ENCODE measurements at places on chromosomes 7 and 10.

DNA sequence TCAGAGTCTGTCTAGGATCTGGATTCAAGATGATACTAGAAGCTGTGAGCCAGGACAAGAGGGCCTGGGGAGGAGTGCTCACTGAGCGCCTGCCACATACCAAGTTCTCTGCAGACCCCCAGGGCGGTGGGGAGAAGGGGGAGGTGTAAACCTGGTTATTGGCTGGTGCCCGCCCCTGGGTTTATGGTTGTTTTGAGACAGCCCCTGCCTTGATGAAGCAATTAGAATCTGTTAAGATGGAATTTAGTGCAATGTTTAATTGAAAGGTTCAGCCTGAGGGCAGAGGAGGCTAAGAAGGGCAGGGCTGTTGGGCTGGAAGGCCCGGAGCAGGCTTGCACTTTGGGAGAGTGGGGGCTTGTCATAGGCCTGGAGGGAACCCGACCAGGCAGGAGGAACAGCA is 42.7 kb downstream of the PRF1 start:
- DNase-seq: no peak

DNA sequence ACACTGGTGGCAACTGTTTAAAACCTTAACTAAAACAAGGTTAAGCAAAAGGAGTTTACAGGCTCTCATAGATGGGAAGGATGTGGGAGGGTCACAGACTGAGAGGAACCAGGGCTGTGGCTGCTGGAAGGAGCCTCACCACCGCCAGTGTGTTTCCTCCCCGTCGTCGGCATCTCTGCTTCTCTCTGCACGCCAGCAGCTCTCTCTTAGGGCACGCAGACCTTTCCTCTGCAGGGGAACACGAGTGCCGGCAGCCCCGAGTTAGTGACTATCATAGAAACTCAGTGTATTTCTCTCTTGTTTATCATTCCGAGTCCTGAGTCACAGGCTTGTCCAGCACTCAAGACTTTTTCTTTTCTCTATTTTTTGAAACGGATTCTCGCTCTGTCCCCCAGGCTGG is 8.1 kb upstream of the SH2D4B start:
- no peak for DNase-seq

DNA sequence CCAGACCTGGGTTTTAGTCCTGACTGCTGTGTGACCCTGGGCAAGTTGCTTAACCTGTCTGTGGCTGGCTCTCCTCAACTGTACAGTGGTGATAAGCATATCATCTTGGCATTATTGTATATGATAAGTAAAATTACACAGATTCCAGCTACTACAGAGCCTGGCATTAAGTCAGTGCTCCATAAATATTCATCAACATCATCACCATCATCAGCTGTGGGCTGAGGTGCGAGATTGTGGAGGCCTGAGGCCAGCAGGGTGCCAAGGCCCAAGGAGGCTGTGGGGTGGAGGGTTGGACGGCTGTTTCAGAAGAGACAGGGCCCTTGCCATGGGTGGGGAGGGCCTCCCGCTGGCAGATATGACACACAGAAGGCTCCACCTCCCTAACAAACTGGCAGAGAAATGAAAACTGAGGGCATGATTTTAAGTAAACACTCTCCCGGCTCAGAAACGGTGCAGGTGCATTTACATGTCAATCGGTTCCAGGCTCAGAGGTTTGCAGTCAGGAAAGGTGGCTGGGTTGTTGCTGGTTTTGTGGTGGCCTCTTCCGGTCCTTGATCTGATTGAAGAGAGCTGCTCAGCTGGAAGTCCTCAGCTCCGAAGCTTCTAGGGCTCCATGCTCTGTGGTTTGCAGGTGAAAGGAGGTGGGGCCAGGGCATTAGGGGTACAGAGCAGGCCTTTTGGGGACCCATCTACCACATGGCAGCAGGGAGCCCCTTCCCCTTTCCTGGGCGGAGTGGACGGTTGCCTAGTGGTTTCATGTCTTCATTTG is 10.2 kb downstream of the CRYGN start:
- peak; percentile 54 for DNase-seq

GRCh38 chr7:54864663-54865062 is 105.7 kb upstream of the SEC61G start:
- no peak for DNase-seq

GRCh38 chr10:16674147-16674703 is 143.0 kb downstream of the RSU1 start:
- no peak for DNase-seq

DNA sequence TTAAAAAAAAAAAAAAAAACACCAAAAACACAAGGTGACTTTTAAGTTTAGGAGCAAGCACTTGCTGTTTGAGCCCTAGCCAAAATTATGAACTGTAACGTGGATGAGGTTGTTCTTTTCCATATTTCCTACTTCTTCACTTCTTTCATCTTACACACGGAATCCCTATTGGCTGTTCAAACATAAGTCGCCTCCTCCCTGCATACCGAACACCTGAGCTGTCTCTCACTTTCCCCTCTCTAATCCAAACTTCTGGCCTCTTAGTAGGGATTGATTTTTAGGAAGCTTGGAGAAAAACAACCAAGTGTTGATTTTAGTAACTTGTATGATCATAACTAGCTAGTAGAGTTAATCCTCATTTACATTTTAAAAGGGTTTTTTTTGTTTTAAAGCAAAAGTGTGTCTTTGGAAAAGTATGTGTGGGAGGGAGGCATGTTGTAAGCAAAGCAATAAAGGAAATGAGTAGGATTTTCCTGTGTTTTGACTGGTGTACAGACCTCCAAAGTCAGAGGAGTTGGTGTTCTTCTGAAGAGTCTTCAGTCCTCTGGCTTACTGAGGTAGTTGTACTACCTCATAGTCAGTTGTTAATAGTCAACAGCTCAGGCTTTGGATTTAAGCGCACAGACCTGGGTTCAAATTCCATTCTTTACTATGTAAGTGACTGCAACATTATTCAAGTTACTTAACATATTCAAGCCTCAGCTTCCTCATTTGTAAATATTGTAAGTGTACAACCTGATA is 39.3 kb downstream of the RABGEF1 start:
- no peak for DNase-seq

- DNase-seq: no peak
Measured at GRCh38 chr7:125465527-125465926, 535.9 kb upstream of the POT1 start.

- DNase-seq: no peak
Measured at GRCh38 chr10:123882681-123883445, 8.7 kb downstream of the CPXM2 start.

DNA sequence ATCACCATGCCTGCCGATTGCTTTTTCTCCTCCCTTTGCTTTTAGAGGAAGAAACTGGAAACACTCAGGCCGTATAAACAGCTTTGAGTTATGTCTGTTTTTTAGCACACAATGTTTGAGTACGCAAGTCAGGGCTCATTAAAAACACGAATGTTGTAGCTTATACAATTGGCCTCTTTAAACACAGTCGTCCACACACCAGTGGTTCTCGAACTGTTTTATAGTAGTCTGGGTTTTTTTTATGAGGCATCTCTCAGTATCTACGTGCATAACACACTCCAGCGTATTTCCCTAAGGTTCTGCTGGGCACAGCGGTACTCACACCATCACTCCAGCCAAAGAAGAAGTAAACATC is 13.4 kb upstream of the CARD11 start:
- no peak for DNase-seq

- no peak for DNase-seq
Measured at GRCh38 chr10:123622381-123622780, 43.8 kb upstream of the GPR26 start.

GRCh38 chr10:14074062-14074884 is 256.5 kb downstream of the FRMD4A start:
- DNase-seq: no peak

- DNase-seq: no peak
Measured at GRCh38 chr7:26101361-26102151, 50.4 kb upstream of the NFE2L3 start.

DNA sequence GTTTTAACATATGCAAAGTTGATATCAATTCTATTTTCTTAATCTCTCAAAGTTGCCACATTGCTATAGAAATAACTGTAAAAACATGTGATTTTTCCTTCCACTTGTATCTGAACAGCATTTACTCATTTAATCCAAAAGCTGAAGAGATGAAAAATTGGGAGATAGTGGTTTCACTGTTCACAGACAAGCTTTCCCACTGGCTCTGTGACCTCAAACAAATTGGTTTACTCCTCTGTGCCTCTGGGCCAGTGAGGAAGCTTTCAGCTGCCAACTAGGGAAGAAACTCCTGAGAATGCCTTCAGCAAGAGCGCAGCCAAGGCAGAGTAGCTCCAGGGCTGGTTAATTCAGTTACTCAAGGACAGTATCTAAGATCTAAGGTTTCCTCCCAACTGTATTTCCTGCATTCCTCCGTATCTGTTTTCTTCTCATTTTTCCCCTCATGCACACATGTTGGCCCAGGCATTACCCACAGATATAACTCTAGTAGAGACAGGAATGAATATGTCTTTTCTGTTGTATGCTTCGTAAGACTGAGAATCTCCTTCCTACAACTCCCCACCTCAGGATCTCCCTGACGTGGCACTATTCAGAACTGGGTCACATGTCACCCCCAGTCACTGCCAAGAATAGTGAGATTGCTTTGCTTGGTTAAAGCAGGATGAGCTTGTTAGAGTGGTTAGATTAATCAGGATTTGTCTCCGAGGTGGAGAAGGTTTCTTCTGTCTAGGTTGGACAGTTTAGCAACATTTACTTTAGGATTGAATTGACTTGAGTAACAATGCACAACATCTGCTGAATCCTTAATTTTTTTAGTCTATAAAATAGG is 315.7 kb downstream of the NRG3 start:
- DNase-seq: no peak

- no peak for DNase-seq
Measured at GRCh38 chr10:47214520-47214919, 85.5 kb upstream of the GDF10 start.

DNA sequence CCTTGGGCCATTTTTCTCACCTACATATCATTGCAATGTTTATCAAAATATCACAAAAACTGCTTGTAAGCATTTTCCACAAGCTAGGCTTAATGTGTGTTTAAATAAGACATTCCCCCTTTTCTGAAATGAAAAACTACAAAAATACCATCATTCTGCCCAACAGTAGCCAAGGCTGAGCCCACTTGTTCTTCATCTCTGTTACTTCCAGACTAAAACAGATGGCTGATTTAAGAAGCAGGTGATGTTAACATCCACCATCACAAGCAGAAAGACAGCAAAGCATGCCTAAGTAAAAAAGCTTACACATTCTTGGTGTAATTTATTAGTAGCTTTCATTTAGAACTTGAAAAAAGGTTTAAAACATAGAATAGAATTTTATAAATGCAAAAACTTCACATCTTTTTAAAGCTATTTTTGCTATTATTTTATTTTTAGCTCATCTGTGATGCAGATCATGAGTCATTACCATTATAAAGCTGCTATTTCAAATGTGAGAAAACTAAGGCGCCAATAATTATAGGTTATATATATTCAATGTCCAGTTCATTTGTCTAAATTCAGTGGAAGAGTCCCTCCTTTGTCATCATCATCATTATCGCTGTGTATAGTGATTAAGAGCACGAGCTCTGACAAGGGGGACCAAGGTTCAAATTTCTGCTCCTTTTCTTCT is 109.4 kb downstream of the RELN start:
- no peak for DNase-seq

- no peak for DNase-seq
Measured at GRCh38 chr7:151429237-151429559, 10.7 kb downstream of the CRYGN start.

DNA sequence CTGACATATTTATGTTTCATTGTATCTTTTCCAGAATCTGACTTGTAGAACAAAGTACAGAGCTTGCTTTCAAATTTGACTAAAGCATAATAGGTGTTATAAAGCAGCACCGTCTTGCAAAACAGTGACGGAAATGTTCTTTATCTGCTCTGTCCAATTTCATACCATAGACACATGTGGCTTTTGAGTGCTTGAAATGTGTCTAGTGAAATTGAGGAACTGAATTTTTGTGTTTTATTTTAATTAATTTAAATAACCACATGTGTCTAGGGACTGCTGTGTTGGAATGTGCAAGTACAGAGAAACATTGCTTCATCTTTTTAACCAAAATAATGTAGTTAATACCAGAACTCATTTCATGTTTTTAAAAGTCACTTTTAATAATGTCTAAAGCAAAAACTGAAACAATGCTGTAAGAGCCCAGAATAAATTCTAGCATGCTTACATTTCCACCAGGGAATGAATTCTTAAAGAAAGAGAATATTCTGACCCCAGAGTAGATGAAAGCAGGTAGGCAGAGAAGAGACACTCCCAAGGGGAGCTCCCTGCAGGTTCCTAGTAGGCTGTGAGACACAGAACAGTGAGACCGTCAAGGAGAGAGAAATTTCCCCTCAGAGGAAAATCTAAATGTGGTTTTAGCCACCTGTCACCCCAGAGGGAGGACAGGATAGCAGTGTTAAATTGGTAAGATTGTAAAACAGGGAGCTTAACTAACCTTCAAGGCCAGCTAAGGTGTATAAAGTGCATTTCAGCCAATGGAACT is 175.3 kb upstream of the KMT2E start:
- DNase-seq: no peak

Data from activated CD4-positive, alpha-beta T cell treated with anti-CD3 and anti-CD28 coated beads, Interleukin-2, amount 50 U/mL, for 16 hours (primary cell).